HEK293T (cell line): ENCODE measurements at places on chromosomes 7 and 10.

DNA sequence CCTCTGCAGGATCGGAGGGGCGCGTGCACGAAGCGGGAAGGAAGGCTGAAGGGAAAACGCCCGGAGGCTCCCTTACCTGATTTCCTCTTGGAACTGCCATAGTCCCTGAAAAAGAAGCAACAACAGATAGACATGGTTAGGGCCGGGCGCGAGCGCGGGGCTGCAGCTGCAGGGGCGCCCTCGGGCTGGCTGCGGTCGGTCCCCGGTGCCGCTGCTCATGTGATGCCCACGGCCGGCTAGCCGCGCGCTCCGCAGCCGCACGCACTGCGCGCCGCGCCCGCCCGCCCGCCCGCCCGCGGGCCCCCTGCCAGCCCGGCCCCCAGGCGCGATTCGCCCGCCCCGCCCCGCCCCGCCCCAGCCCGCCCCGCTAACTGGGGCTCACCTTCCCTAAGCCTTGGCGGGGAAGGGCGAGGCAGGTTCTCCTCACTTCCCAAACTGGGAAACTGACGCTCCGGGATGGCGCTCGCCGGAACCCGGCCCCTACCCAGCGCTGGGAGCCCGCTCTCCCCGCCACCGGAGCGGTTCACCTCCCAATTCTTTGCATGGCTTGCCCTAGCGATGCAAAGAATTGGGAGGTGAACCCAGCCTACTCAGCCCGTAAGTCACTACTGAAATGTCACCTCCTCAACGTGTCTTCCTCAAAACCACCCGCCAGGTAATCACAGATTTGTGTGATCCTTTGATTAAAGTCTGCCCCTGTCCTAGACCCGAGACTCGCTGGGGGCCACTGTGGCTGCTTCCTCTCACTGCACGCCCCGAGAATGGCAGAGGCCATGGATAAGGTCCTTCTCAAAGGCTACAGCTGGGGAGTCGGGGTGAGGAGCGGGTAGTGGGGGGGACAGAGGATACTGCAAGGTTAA is 162.2 kb downstream of the SH3PXD2A start:
- peak; percentile 61 for DNase-seq

GRCh38 chr10:127158662-127159061 is 37.7 kb downstream of the INSYN2A start:
- DNase-seq, result no peak

DNA sequence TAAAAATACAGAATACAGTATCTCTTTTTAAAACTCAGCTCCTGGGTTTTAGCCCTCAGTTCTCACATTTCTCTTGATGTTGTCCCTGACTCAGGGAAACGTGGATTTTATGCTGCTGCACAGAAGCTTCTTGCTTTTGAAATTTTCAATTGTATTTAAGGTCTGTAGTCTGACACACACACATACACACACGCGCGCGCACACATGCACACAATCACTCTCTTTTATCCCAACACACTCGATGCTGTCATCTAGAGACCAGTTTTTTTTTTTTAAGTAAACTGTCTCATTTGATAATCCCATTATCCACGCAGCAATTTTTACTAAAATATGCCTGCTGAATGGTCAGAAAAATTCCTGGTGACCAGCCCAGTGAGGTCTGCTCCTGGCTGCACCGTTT is 108.6 kb downstream of the KMT2E start:
- no peak for DNase-seq

- DNase-seq, result no peak
Measured at GRCh38 chr7:105028004-105028403, 14.0 kb downstream of the KMT2E start.

DNA sequence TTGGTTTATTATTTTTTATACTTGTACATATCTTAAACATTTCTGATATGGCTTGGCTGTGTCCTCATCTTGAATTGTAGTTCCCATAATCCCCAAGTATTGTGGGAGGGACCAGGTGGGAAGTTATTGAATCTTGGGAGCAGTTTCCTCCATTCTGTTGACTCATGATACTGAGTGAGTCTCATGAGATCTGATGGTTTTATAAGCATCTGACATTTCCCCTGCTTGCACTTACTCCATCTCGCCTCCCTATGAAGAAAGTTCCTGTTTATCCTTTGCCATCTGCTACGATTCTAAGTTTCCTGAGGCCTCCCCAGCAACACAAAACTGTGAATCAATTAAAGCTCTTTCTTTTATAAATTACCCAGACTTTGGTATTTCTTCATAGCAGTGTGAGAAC is 207.7 kb downstream of the TPK1 start:
- DNase-seq, result no peak

GRCh38 chr10:103543617-103544525 is 50.4 kb downstream of the NEURL1 start:
- peak; percentile 8 for DNase-seq

GRCh38 chr10:126387041-126387921 is 996 bp downstream of the ADAM12 start:
- peak; percentile 83 for DNase-seq

- no peak for DNase-seq
Measured at GRCh38 chr10:59064080-59064692, 112.3 kb upstream of the PHYHIPL start.

DNA sequence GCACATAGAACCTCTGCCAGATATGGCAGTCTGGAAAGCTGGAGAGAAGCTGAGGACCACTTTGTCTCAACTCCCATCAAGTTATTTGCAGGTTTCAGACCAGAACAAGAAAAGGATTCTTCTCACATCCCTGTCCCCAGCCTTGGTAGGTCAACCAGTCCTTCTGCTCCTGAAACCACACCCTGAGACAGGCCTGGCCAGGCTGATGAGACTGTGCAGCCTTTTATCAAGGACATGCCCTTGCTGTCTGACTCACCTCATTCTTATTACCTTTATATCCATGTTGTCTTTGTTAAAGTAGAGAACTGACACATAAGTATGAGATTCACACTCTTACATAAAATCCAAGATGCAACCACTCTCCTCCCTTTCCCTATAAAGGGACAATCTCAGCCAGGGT is 354.9 kb downstream of the PLXNA4 start:
- no peak for DNase-seq

DNA sequence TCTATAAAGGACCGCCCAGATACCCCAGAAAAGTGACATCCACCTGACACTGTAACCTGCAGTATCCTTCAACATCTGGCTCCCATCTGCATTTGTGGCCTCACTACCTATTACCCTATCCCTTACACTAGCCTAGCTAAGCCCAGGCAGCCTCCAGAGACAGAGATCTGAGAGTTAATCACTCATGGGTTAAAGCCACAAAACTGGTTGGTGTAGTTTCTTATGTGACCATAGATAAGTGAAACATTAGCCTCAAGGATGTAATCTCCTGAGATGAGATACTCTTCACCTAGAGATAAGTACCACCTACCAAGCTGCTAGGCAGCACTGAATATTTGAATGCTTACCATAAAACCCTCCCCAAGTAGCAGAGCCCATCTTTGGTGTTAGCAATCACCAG is 35.4 kb downstream of the CTTNBP2 start:
- DNase-seq, result no peak

DNA sequence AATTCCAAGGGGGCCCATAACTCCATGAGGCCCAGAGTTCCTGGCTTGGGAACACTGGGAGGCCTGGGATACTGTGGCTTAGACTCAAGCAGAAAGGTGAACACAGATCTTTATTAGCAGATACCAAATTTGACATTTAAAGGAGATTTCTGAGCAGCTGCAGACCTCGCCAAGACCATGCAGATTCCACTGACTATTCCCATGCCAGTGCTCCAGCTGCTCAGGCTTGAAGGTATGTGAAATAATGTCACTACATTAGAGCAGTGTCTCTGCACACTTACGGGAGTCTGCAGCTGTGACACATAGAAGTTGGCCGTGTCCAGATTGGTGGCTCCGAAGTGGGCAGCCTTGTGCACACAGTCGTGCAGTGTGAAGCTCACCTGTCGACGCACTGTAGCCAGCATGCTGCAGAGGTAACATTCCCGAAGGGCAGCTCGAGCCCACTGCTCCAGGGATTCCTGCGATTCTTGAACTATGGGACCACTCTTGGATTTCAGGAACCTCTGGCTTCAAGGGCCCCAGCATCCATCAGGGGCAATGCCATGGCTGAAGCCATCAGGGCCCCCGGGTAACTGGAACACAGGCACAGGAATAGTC is 46.1 kb downstream of the SEPTIN7 start:
- no peak for DNase-seq

- DNase-seq, result peak; percentile 14
Measured at GRCh38 chr7:113113912-113114311, 4.4 kb downstream of the SMIM30 start.

DNA sequence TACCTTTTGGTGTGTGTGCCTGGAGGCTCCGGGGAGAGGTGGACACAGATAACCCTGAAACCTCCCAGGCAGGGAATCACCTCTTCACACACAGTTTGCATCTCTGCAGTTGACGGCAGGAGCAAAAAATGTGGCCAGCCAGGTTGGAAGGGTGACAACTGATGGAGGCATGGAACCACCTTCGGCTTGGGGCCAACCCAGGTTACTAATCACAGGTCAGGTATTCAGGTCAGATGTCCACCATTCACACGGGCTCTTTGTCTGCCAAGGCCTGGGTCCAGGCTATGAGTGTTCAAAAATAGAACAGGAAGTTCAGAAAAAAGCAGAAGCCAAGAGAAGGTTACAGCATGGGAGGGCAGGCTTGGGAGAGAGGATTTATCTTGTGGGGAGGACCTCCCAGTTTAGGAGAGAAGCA is 137.2 kb upstream of the EFCAB10 start:
- DNase-seq, result no peak

- DNase-seq, result no peak
Measured at GRCh38 chr7:66379542-66380160, 174.5 kb downstream of the TPST1 start.

DNA sequence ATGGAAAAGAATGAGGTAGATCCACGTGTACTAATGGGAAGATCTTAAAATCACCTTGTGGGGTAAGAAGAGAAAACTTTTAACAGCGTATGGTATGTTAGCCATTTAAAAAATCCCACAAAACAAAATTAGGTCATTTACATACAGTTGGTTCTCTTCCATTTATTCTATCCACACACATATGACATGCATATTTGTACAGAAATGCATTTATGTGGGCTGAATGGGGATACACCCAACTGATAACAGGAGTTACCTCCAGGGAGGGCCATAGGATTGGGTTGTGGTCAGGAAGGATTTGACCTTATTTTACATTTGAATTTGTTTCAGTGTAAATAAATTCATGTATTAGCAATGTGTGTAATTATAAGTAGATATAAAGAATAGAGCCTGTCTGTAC is 71.5 kb downstream of the MCMBP start:
- DNase-seq, result no peak

GRCh38 chr10:132121511-132121830 is 55.7 kb downstream of the JAKMIP3 start:
- DNase-seq, result no peak

DNA sequence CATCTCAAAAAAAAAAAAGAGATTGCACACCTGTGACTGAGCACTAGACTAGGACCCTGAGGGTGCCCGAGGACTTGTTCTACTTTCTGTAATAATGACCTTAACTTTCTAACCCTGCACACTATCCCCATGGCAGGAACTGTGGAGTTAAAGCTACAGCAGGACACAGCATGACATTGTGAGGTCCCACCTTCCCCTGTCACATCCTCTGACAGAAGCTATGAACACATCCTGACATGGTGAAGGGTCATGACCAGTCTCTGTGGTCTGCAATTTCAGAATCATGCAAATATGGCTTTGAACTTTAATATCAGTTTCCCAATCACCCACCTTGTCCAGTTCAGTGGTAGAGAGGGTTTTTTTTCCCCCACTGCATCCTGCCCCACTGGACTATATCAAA is 18.5 kb upstream of the SAR1A start:
- DNase-seq, result no peak

- no peak for DNase-seq
Measured at GRCh38 chr7:128217030-128217805, 23.9 kb upstream of the LEP start.

GRCh38 chr7:37289367-37289766 is 159.3 kb downstream of the ELMO1 start:
- no peak for DNase-seq

GRCh38 chr10:88835910-88836221 is 15.8 kb downstream of the ANKRD22 start:
- no peak for DNase-seq

- no peak for DNase-seq
Measured at GRCh38 chr10:100806356-100806645, 60.9 kb downstream of the PAX2 start.

DNA sequence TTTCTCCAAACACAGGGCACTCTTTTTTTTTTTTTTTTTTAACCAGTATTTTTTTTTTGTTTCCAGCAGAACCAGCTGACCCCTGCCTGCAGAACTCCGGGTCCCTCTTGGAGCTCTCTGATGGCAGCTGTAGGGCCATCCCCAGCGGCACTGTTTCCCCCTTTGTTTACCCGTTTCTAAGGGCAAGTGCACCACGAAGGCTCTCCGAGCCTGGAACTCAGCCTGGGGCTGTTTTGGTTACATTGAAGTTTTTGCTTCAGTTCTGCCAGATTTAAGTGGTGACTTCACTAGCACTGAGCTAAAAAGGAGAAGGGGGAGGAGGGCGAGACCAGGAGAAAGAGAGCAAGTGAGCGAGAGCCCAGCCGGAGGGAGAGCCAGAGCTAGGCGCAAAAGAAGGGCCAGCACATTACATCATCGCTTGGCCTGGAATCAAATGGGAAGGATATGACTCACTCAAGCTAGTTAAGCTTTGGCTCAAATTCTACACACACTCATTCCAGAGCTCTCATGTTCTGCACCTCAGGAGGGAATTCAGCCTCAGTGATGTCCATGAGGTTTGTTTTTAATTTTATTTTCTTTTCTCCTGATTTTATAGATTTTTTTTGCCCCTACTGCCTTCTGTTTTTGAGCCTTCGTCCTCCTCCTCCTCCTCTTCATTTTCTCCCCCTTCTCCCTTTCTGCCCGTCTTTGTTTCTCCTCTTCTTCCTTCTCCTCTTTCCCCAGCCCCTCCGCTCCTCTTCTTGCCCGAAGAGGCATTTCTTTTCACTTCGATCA is 272.3 kb downstream of the TRIL start:
- DNase-seq, result peak; percentile 87

DNA sequence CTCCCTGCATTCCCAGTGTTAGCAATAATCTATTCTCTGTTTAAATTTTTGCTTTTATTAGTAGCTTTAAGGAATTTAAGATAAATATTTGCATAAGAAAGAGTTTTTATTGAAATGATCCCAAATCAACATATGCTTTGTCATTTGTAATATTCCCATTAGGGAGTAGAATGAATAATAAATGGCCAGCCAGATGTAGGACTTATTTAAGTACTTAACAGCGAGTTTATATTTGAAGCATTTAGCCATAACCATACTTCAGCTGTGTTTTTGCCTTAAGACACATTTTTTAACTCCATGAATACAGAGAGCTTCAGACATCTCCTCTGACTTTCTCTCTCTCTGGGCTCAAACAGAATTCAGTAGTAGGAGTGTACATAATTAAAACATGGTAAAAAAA is 103.6 kb downstream of the HGF start:
- DNase-seq, result no peak
